Mucosa of descending colon (tissue), 3 donors: ENCODE measurements at places on chromosomes 3 and 15.

GRCh38 chr15:66894986-66895780, 170.2 kb upstream of the SMAD3 start:
- no peak for DNase-seq

- DNase-seq, result no peak
Measured at GRCh38 chr3:170423001-170423615, 4.4 kb downstream of the CLDN11 start.

- no peak for DNase-seq
Measured at GRCh38 chr3:16801223-16801622, 83.5 kb upstream of the PLCL2 start.

DNA sequence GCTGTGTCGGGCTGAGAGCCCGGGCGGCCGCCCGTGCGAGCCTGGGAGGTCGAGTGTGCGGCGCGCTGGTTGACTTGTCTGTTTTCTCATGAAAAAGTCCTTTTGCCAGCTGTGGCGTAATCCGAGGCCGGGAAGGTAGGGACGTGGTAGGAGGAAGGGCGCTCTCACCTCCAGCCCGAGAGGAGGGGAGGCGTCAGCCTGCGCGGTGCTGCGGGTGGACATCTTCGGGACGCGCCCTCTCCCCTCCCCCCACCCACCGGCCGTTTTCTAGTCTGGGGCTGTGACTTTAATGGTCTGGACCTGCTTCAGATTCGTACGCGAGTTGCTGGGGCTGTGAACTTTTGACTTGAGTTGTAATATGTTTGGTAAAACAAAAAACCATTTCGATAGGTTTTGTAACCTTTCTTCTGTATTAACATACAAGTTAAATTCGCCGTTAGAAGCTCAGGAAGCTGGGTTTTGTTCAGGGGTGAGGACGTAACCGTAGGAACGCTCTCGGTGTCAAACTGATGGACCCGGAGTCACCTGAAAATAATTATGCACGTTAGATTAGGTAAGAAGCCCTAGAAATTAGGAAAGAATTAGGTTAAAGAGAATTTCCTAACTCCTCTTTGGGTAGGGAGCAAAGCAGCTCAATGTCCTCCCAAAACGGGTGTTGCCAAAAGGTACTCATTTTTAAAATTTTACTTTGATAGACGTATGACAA, 762 bp downstream of the NCK1 start:
- peak; percentile 80 for DNase-seq

DNA sequence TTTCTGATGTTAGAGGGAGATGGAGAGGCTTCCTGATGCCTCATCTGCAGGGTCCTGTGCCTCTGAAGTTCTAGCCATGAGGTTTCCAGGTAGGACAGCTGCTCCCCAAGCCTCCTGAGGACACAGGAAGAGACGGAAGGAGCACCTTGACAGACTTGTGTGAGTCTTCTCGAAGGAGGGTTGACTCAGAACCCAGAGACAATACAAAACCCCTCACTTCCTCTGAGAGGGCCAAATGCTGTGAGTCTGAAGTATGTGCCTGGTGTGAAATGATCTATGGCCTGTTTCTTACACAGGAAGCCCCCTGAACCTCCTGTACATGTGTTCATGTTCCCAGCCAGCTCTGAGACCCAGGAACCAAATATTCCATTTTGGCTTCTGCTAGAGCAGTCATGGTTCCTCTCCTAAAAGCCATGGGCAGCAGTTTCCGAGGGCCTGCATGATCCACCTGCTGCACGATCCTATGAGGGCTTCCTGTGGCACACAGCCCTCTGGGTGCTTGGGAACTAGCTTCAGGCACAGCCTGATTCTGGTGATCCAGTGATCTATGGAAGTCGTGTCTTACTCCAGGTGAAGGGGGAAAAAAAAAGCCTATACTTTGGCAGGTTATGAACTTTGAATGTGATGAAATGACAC, 62.2 kb downstream of the AAGAB start:
- no peak for DNase-seq

GRCh38 chr15:60121845-60122244, 117.7 kb downstream of the FOXB1 start:
- DNase-seq, result no peak

- DNase-seq, result no peak
Measured at GRCh38 chr3:29420106-29420505, 139.2 kb downstream of the RBMS3 start.

DNA sequence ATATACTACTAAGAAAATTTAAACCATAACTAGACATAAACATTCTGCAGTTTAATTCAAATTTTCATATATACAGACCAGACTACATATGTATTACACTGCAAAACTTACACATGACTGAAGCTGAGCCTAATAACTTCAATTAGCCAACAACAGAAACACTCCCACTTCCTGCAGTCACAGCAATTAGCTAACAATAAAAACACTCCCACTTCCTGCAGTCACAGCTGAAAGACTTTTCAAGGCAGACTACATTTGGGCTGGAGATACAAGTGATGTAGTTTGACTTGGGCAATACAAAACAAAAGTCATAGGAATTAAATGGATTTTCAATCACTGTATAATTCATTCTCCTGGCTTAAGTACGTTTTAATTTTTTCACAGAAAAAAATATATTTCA, 10.3 kb downstream of the TM2D3 start:
- no peak for DNase-seq

DNA sequence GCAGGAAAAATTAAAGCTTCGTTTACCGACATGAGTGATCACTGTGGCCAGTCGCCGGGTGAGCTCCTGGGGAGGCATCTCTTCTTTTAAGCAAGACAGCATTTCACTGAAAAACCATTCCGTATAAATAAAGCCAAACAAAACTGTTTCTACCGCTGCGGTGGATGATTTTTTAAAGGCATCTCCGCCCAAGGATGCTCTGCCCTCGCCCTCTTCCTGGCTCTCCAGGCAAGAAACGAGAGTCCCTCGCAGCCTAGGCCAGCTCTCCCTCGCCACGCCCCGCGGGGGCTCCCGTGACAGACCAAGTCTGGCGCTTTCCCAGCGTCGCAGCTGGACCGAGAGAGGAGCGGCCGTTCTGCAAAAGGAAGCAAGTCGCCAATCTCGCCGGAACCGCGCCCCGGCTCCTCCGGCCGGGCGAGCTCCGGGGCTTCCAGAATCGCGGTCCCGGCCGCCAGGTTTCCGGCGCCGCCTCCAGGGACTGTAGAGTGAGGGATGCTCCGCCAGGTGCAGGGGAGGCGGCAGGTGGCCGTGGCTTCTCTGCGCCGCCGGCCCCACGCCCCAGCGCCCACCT, 458 bp downstream of the MCF2L2 start:
- peak; percentile 62 for DNase-seq

- DNase-seq, result no peak
Measured at GRCh38 chr3:111737706-111738086, 121.4 kb upstream of the PHLDB2 start.

DNA sequence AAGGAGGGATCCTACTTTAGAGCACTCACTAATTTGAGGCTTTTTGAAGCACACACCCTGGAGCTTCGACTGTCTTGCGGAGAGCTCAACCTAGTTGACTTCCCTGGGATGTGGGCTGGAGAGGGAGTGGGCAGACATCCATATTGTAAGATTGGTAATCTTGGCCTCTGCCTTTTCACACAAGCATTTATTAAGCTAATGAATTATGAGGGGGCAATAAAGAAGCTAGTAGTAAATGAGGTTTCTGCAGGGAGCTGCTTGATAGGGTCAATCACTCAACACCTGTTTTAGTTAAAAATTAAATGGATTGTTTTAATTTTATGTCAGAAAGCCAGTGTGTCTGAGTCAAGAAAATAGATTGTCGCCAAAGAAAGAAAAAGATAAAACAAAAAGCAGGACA, 76.3 kb downstream of the PDZRN3 start:
- DNase-seq, result no peak

DNA sequence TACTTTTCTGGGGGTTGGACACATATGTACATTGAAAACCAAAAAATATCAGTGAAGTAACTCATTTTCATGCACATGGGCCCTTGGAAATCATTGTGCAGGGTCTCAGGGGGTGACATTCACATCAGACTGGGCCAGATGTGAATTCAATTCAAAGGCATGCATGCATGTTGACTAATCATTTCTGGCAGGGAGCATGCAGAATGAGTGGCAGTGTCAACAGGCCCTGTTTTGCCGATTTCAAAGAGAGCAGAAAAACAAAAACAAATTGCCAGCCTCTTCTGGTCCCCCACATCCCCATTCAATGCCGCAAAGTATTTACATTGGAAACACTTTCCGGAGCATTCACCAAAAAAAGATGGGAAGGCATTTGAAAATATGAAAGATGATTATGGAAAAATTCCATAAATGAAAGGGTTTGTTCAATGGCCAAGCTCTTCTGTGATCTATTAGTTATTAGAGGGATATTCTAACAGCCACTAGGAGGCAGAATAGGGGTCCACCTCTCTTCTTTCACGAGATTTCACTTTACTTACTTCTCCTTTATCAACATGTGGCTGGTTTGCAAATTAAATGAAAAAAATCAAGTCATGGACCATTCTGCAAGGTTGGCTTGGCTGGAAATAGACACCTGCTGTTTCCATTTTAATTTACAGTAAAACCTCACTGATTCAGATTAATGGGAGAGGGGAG, 119.9 kb upstream of the FEZF2 start:
- no peak for DNase-seq

DNA sequence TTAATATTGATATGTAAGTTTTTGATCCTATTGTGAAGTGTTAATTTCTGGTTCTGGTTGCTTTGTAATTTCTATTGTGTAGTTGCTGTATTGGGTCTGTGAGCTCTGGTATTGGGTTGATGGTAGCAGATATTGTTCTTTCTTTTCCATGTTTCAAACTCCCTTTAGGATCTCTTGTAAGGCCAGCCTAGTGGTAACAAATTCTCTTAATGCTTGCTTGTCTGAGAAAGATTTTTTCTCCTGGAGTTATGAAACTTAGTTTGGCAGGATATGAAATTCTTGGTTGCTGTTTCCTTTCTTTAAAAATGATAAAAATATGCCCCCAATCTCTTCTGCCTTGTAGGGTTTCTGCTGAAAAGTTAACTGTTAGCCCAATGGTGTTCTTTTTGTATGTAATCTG, 268.6 kb upstream of the PLSCR5 start:
- DNase-seq, result no peak

- no peak for DNase-seq
Measured at GRCh38 chr3:179046497-179047353, 24.9 kb downstream of the ZMAT3 start.

GRCh38 chr15:80549191-80549590, 145.0 kb downstream of the ARNT2 start:
- DNase-seq, result no peak

- no peak for DNase-seq
Measured at GRCh38 chr3:143627336-143627735, 220.9 kb downstream of the SLC9A9 start.

- DNase-seq, result no peak
Measured at GRCh38 chr3:124345845-124346244, 353.9 kb upstream of the ROPN1 start.

DNA sequence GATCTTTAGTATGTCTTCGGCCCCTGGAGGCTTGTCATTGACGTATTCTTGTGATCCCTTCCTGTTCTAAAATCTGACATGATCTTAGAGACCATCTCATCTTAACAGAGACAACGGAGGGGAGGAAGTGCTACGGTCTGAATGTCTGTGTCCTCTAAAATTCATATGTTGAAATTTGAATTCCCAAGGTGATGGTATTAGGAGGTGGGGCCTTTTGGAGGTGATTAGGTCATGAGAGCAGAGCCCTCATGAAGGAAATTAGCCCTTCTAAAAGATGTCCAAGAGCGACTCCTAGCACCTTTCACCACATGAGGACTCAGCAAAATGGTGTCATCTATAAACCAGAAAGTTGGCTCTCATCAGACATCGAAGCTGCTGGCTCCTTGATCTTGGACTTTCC, 233.2 kb upstream of the CMC1 start:
- DNase-seq, result no peak

- no peak for DNase-seq
Measured at GRCh38 chr3:186694288-186695032, 22.7 kb upstream of the KNG1 start.

DNA sequence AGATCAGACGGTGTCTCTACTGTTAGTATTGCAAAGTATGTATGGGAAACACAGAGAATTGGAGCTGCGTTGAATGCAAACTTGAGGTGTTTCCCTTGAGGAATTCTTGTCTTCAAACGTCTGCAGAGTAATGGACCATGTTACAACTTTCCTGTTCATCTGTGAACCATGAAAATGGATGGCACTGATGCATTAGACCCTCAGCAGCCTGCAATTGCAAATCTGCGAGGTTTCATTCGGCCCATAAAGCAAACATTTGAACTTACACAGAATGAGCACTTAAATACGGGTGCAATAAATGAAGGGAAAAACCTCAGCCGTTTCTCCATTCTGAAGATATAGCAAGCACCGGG, 49.7 kb downstream of the LRRN1 start:
- no peak for DNase-seq

- no peak for DNase-seq
Measured at GRCh38 chr3:62875558-62876002, 364 bp upstream of the CADPS start.

- DNase-seq, result peak; percentile 100
Measured at GRCh38 chr3:120094776-120095225, 554 bp upstream of the GSK3B start.

DNA sequence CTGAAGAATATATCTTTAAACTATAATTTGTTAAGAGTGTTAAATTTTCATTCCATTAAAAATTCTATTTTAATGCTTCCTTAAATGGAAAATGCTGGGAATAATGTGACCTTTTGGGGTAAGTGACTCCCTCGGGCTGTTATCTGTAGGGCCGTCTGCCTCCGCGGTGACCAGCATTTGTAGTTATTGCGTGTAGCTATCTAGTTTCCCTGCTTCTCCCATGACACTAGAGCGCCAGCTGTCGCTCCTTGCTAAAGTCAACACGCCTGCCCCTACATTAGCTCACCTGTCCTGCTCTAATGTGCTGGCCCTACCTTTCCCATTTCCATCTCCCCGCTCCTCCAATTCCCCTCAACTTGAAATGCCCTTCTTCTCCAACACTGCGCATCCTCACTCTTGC, 12.4 kb upstream of the CHRM5 start:
- DNase-seq, result peak; percentile 3

GRCh38 chr3:141431411-141432378, 55.1 kb upstream of the RASA2 start:
- no peak for DNase-seq

- no peak for DNase-seq
Measured at GRCh38 chr15:58705105-58705504, 44.4 kb downstream of the ADAM10 start.

GRCh38 chr3:55639896-55640765, 153.0 kb upstream of the WNT5A start:
- DNase-seq, result no peak

DNA sequence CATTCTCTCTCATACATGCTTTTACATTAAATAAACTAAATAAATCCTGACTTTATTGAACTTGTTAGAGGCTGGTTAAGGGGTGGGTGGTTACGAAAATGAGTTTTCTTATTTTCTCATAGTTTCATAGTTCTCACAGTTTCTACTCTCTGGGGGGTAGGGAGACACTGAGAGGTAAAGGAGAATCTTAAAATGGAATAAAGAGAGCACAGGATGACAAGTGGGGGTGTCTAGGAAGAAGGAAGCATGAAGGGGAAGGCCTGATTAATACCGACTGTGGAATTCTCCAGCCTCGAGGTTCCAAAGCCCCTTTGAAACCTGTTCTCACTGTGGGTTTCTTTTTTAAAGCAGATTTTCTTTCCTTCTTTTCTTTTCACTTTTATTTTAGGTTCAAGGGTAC, 66.4 kb upstream of the TRA2B start:
- no peak for DNase-seq

- no peak for DNase-seq
Measured at GRCh38 chr3:7307410-7307809, 446.5 kb downstream of the GRM7 start.
